ENCODE measurements at places on chromosomes 6 and 20. TPM values are rescaled to one million over a fixed set of nuclear protein-coding genes. Genes with fewer than 3 reads are reported as not detected.
A peak's percentile ranks its signal among the peaks of the same experiment; 100 is the strongest.

DNA sequence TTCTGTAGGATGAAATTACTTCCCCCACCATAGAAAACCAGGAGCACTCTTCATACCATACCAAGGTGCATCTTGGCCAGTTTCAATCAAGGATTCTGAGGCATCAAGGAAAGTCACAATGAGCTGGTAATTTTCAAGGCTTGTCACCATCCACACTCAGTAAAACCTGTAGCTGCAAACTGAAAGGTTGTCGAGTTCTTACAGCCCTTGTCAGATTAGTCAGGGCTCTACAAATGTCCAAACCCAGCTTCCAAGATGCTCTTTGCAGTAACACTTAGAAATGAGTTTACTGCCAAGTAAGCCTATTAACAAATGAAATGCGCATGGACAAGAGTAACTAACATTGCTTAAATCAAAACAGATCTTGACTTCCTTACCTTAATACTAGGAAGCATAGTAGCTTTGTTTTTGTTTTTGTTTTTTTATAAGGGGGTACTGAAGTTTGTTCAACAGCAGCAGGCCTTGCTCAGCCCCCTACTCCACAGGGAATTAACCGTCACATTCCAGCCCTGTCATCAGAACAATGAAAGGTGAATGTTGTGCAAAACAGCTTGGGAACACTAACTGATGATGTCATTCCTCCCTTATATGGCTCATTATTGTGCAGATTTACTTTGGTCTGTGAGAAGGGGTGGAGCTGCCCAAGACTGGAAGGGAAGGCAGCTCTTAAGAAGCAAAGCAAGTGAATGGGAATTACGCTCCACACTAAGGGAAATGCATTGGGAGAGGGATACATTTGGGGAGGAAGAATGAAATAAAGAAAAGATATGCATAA lies 49.9 kb upstream of the TMEM30A start:
- DNase-seq = no peak

DNA sequence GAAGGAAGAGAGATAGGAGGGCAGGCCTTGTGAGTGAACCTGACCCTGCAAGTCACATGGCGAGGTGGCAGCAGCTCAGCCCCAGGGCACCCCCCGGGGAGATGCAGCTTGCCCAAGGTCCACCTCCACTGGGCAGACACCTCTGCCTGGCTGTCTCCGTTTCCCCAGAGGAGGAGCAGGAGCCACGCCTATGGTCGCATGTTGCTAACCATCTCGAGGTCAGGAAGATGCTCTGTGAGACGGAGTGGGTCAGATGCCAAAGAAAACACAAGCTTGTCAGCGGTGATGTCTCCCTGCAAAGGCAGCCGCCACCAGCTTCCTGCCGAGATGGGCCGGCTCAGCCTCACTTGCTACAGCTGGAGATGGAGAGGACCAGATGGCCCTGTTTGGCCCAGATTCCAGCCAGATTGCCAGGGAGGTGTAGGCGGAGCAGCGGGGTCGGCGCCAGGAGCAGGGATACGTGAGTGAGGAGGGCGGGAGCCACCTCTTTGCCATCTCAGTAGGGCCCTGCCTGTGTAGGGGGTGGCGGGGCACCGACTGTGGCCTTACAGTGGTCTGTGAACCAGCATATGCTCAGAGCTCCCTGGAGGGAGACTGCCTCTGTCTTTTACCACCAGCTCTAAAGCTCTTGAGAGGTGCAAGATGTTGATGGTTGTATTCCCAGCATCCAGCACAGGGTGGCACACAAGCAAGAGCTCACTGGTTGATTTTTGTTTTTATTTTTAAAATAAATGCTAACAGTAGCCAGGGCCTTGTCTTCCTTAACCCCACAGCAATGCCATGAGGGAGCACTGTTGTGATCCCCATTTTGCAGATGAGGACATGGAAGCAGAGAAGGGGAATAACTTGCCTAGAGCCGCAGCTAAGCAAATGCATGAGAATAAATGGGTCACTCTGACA lies 42.9 kb upstream of the FAM83D start:
- DNase-seq = no peak

DNA sequence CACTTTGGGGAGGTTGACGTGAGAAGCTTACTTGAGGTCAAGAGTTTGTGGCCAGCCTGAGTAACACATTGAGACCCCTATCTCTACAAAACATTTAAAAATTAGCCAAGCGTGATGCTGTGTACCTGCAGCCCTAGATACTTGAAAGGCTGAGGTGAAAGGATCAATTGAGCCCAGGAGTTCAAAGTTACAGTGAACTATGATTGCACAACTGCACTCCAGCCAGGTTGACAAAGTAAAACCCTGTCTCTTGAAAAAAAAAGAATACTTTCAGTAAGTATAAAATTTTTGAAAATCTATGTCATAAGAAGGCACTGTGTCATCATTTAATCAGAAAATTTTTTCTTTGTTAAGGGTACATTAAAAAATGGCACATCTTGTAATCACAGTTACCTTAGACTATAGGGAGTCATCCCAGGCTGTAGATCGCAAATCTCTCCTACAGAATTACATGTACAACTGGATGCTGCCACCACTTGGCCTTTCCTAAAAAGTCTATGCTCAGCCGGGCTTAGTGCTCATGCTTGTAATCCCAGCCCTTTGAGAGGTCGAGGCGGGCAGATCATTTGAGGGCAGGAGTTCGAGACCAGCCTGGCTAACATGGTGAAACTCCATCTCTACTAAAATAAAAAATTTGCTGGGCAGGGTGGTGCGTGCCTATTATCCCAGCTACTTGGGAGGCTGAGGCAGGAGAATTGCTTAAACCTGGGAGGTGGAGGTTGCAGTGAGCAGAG lies 17.0 kb upstream of the MRS2 start:
- DNase-seq = no peak

DNA sequence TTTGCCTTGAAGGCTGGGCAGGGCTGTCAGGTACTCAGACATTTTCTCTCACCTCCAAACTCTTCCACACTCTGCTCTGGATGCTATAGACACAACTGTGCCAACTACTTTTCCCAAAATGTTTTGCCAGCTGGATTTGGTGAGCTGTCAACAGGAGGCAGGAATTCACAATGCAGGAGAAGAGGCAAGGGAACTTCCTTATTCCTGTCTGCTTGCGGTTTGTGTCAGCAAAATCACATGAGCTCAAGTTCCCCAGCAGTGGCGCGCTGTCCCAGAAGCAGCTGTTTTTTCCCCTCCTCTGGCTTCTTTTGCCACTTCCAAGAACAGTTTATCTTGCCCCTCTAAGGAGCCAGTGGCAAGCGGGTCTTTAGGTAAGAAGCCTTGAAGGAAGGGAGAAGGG lies 608.2 kb downstream of the PRKN start:
- no peak for DNase-seq

GRCh38 chr6:17987697-17988421 lies 424 bp upstream of the KIF13A start:
- DNase-seq = peak; percentile 43

MLIP gene
- total RNA-seq = not detected

REM1 gene
- not detected for total RNA-seq

Data from activated naive CD4-positive, alpha-beta T cell treated with anti-CD3 and anti-CD28 coated beads, Interleukin-2, amount 50 U/mL, for 72 hours (primary cell).